Right atrium auricular region (tissue), 2 donors: ENCODE measurements at places on chromosomes 1 and 21.

DNA sequence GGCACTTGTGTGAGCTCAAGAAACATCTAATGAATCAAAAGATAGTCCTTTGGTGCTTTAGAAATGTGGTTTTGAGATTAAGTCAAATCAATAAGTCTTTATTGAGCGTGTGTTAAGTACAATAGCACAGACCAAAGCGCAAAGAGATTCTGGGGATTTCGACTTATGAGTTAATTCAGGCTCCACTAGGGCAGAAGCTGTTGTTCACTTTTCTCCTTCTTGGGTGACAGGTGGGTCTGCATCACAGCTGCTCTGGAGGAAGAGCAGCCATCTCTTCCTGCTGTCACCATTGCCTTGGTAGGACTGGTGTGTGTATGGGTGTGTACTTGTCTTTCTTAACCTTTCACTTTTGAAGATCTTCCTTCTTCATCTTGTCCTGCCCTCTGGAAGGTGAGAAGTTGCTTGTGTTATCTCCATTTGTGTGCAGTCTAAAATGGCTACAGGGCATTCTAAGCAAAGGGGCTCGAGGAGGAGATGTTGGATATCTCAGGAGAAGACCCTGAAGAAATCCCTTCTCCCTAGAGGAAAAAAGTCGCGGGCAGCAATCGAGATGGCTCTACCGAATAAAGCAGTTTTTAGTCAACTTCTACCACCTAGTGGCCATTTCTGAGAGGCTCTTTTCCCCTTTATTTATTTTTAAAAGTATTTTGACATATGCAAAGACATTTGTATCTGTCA is 22.9 kb upstream of the DISC1 start:
- DNase-seq = no peak

DNA sequence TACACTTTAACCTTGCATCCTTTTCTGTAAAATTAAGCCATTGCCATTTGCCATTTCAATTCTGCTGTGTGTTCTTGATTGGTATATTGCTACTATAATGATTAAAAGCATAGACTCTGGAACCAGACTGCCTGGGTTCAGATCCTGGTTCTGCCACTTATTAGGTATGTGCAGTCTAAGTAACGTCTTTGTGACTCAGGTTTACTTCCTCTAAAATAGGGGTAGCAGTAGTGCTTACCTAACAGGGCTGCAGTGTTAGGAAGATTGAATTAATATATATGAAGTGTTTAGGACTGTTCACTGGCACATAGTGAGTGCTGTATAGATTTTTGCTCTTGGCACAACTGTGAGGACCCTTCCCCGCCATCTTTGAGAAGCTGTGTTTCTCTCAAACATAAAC is 4.4 kb downstream of the CDC42 start:
- DNase-seq = no peak

DNA sequence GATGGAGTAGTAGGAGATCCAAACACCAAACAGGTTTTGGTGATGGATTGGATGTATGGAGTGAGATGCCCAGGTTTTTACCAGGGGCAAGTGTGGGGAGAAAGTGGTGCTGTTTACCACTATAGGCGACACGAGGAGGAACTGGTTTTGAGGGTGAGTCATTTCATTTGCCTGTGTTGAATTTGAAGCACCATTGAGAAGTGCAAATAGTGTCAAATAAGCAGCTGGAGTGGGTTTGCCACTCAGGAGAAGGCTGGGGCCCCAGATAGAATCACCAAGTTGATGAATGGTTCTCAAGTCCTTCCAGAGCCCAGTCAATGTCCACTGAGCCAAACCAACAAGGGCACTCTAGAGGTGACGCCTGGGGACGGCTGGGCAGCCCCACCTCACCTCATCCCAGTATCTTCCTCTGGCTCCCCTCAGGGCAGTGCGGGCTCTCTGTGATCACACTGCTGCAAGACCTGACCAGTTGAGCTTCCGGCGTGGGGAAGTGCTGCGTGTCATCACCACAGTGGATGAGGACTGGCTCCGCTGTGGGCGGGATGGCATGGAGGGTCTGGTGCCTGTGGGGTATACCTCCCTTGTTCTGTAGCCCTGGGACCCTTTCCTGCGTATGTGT is 9.4 kb downstream of the RUSC1 start:
- DNase-seq = no peak

DNA sequence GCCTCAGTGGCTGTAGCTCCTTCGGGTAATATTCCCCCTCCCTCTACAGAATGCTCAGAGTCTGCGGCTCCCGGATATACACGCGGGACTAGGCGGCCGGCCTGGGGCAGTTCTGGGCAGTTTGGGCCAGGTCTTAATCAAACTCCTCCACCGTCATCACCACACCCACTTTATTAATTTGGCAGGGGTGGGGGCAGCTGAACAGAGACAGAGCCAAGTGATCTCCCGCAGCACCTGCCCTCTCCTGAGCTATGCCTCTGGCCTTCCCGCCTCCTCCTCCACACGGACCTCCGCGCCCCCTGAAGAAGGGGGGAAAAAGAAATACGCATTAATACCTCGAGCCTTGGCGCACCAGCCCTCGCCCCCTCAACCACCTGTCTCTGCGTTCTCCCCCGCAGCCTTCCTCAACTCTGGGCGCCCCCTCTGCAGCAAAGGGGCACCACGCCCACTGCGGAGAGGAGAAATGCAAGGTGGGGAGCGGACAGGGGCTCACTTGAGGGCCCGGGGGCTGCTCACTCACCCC is 42.6 kb downstream of the CD34 start:
- DNase-seq = no peak

DNA sequence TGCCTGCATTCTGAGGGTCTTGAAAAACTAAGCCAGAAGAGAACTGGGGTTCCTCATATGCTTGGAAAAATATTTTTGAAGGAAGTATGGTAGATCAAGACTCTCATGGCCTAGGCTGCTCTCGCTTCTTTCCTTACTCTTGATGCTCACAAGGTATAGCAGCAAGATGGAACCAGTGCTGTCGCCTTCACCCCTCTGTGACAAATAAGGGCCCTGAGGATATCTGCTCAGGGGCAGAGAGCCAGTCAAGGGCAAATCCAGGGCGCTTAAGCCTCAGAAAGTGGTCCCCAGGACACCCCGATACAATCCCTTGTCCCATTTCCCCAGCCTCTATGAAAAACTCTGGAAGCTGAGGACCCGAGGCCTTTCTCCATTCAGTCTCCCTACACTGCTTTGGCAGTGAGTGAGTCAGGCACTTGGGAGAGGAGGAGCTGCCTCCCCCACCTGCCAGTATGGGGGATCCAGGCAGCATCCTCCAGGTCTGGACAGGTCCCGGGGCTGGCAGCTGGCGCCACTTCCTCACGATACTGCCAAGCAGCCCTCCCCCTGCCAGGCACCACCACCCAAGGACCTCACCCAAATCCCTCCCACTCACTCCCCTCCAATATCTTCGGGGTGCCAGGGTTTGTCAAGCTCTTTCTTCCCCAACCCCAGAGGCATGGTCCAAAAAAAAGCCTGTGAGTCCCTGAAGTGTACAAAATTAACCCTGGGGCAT is 1.3 kb downstream of the IGSF9 start:
- no peak for DNase-seq

GRCh38 chr21:35945089-35945671 is 115.1 kb downstream of the SETD4 start:
- DNase-seq = peak; percentile 21

- no peak for DNase-seq
Measured at GRCh38 chr1:167605576-167605975, 24.5 kb upstream of the RCSD1 start.

DNA sequence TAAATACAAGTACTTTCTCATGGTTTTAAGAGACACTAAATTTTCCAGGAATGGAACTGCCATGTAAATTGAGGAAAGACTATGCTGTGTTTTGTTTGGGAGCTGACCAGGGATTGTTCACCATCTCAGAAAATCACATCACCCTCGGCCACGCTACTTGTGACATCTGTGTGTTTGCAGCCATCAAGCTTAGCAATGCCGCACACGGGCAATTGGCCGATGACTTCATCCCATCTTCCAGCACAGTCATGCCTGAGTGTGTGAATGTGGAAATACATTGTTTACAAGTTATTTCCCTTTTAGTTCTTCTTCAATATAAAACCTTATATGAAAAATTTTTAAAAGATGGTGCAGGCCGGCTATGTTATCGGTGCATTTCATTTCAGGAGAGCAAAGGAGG is 121.6 kb downstream of the GLIS1 start:
- DNase-seq = no peak

DNA sequence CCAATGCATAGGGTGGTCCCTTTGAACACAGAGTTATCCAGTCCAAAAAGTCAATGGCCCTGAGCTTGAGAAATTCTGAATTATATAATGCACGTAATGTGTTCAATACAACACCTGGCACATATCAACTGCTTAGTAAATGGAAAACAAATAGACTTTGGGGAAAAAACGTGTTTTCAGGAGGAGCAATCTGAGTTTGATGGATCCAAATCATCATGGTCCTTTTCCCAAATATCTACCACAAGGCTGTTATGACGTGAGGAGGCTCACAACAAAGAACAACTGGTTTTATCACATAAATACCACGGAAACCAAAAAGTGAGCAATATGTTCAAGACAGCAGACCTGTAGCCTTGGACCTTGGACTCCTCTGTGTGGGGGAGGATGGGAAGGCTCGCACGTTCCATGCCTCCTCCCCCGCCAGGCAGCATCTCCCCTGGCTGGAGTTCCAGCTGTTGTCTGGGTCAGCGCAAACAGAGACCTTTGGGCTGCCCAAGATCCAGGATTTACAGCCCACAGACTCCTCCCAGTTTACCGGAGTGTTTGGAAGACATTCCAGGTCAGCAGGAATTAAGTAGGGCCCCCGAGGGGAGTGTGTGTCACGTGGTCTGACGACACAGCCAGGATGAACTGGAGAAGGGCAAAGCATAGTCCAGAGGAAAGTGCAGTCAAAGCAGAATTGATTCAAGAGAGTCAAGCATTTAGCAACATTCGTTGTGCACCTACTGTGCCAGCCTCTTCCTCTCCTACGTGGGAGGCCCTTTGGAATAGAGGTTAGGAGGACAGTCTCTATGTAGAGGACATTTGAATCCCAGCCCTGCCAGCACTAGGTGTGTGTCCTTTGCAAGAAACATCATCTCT is 32.2 kb upstream of the MED18 start:
- DNase-seq = no peak

GRCh38 chr1:240033406-240033805 is 58.3 kb upstream of the FMN2 start:
- DNase-seq = no peak

DNA sequence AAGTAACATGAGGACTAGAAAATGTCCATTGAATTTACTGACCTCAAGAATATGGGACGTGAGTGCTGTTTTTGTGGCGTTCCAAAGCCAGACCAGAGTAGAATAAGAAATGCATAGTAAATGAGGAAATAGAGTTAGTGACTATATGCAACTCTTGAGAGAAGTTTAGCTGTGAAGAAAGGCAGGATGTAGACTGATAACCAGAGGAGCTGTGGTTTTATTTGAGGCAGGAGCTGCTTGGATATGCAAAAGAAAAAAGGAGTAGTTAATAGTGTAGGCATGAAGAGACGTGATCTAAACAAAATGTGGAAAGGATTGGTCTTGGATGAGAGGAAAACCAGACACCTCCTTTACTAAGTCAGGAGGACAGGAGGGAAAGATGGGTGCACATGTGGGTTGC is 28.2 kb downstream of the DNAH14 start:
- DNase-seq = no peak

DNA sequence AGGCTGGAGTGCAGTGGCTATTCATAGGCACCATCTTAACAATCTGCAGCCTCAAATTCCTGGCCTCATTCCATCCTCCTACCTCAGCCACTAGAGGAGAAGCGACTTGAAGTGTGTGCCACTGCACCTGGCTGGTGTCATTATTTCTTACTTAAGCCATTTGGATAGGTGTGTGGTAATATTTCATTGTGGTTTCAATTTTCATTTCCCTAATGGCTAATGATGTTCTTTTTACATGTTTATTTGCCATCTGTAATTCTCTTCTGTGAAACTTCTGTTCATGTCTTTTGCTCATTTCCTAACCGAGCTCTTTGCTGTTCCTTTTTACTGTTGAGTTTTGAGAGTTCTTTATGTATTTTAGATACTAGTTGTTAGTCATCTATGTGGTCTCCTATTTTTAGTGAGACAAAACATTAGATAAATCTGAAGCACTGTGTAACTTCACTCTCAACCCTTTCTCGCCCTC is 66.8 kb downstream of the SLC27A3 start:
- no peak for DNase-seq

DNA sequence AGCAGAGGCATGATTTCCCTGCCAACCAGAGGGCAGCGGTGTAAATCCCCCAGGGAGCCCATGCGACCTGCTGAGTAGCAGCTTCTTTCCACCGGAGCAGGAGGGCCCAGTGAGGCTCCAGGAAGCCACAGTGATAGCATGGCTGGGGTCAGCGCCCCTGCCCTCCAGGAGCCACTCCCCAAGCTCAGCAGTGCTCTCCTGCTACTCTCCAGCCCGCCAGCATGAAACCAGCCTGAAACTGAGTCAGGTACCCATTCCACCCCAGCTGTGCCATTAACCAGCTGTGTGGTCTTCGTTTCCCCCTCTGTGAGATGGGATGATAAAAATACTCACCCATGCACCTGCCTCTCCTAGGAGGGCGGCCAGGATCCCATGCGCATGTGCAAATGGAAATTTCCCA is 123.8 kb upstream of the TMEM51 start:
- no peak for DNase-seq

DNA sequence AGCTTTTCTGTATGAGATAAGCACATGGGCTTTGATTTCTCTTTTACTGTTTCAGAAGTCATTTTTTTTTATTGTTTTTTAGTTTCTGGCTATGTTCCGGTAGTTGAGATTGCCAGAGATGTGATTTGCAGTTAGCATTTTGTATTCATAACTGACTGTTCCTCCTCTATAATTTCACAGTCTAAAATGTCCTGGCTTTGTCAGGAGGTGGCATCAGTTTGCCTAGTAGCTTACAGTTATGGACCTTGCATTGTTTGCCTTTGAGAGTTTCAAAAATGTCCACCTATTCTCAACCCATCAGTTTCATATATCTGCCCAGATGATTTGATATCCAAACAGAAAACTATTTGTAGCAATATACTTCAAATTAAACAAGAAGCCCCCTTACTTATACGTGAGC is 39.5 kb upstream of the ST6GALNAC3 start:
- DNase-seq = no peak

GRCh38 chr1:50417946-50418599 is 5.2 kb downstream of the DMRTA2 start:
- no peak for DNase-seq

- DNase-seq = no peak
Measured at GRCh38 chr1:66175581-66175980, 358.4 kb upstream of the SGIP1 start.

GRCh38 chr1:67611846-67612245 is 73.2 kb upstream of the GADD45A start:
- DNase-seq = no peak

- no peak for DNase-seq
Measured at GRCh38 chr1:199269241-199269640, 630.4 kb downstream of the PTPRC start.

- no peak for DNase-seq
Measured at GRCh38 chr1:70142075-70142474, 63.3 kb downstream of the LRRC40 start.

- no peak for DNase-seq
Measured at GRCh38 chr1:2141025-2141424, 53.5 kb downstream of the FAAP20 start.

- DNase-seq = no peak
Measured at GRCh38 chr21:15139898-15140297, 75.1 kb upstream of the NRIP1 start.
